NCI-H1417 treated with DMSO at 0.1 percent for 48 hours (cell line): ENCODE measurements at places on chromosomes 12 and 14.

- no peak for DNase-seq
These were observed 117.2 kb downstream of the TMX1 start for GRCh38 chr14:51357250-51357649.

GRCh38 chr12:51391283-51392123 is at the start of gene GALNT6:
Gene GALNT6, minus strand, starts transcription at chr12:51391406. Its CDS starts 11,625 bp downstream, at chr12:51379781.
- DNase-seq = no peak

- no peak for DNase-seq
These were observed 31.9 kb upstream of the ZFP36L1 start for GRCh38 chr14:68824517-68825347.

DNA sequence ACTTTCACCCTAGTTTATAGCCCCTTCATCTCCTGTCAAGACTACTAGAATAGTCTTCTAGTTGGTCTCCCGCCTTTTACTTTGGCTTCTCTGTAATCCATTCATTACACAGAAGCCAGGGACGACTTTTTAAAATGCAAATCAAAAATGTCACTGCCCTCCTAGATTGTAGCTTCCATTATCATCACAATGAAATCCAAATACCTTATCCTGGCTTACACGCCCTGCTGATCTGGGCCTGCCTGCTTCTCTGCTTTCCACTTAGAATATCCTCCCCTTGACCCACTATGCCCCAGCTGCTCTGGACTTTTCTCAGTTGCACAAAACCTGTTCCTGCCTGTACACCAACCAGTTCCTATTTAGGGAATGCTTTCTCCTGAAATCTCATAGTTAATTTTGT is 4.5 kb upstream of the EEA1 start:
- no peak for DNase-seq

- no peak for DNase-seq
These were observed 418.3 kb downstream of the MED13L start for GRCh38 chr12:115859231-115859630.

GRCh38 chr14:24042746-24043145 is 9.1 kb upstream of the CARMIL3 start:
- no peak for DNase-seq

DNA sequence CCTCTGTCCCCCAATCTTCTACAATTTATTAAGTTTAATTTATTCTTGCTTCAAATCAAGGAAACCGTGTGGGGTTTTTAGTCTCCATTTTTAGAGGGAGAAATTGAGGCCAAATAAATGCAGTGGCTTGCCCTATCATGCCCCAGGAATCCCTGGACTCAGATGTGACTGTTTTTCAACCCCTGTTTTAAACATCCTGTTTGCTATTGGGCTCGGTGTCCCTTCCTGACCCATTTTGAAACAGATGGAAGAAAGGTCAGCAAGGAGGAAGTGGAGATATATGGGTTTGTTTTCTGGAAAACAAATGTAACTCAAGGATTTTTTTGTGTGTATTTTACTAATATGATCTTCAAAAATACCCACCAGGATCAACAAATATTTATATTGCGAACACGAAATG is 84.7 kb downstream of the DACT1 start:
- DNase-seq = no peak

DNA sequence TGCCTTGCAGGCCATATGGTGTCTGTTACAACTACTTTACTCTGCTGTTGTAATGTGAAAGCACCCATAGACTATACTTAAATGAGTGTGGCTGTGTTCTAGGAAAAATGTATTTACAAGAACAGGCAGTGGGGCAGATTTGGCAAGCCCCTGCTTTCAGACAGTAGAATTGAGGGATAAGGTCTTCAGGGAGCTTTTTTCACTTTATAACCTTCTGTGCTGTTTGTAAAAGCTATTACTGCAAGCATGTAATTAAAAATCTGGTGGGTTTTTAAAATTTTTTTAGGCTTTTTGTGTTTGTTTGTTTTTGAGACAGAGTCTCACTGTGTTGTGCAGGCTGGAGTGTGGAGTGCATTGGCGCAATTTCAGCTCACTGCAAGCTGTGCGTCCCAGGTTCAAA is 73.9 kb downstream of the VEZT start:
- no peak for DNase-seq

DNA sequence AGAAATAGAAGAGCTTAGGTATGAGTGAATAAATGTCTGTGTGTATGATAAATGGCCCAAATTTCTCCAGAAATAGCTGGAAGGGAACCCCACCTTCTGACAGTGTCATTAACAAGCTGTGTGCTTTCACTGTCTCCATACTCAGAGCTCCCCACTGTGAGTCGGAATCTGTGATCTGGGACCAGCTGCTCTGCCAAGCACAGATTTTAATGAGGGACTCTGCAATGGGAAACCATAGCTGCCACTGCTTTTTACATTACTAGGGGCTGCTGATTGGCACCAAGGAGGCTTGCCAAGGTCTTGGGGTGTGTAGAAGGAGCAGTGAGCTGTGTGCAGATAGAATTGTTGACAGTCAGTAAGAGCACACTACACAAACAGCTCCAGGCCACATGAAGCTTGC is 244.2 kb upstream of the CCDC196 start:
- DNase-seq = no peak

DNA sequence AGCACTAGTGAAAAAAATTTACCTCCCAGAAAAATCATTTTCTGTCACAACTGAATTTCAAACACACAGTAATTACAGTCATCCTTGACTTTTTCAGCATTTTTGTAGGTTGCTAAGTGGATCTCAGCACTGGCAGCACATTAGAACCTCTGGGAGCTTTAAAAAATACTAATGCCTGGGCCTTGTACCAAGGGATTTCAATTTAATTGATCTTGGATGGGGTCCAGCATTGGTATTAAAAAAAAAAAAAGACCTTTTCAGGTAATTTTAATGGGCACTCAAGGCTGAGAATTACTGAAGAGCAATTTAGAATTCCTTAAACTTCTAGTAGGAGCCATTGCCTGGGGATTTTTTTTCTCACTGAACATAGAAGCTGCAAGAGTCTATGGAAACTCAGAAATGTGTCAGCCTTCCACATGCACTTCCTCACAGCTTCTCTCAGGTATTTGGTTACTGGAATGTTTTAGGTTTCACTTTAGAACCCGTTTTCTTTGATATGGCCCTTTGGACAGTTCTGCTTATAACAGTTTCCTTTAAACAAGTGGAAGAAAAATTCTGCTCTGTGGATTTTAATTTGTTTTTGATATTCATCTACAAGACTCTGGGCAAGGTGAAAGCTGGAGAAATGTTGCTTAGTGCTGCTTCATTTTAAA is 88.5 kb upstream of the DACT1 start:
- no peak for DNase-seq

DNA sequence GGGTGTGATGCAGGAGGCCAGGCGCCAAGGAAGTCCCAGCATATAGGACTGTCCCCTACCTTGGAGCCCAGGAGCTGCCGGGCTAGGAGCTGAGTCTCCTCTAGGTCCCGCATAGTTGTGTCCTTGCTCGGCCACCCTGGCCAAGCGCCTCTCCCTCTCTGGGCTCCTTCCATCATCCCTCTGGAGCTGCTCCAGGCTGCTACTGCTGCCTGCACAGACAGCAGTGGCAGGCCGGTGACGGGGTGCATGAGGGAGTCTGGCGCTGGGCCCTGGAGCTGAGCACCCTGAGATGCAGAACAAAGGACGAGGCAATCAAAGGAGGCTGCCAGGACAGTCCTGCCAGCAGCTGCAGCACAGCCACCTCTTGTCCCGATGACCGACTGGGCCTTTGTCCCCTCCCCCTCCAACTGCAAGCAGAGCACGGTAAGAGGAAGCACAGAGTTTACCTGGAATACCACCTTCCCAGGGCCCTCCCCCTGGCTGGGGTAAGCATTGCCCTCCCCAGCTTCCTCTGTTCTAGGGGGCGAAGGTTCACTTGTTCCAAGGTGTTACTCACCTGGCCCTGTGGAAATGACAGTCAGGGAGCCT is 10.4 kb downstream of the DTX1 start:
- DNase-seq = no peak

- no peak for DNase-seq
These were observed 50.8 kb upstream of the POC1B start for GRCh38 chr12:89576572-89577220.

DNA sequence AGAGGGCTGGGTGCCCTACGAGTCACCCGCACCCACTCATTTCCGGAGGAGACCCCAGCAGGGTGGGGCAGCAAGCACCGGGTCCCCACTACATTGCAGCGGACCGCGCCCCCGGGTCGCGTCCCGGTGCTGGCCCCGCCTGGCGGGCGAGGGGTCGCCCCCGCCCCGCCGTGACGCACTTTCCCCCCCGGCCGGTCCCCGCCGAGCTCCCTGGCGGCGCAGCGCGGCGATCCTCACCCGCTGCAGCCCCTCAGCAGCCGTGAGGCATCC is 106.1 kb downstream of the PRICKLE1 start:
- DNase-seq = no peak

GRCh38 chr14:102512793-102513300 is 3.3 kb upstream of the ANKRD9 start:
- DNase-seq = no peak

DNA sequence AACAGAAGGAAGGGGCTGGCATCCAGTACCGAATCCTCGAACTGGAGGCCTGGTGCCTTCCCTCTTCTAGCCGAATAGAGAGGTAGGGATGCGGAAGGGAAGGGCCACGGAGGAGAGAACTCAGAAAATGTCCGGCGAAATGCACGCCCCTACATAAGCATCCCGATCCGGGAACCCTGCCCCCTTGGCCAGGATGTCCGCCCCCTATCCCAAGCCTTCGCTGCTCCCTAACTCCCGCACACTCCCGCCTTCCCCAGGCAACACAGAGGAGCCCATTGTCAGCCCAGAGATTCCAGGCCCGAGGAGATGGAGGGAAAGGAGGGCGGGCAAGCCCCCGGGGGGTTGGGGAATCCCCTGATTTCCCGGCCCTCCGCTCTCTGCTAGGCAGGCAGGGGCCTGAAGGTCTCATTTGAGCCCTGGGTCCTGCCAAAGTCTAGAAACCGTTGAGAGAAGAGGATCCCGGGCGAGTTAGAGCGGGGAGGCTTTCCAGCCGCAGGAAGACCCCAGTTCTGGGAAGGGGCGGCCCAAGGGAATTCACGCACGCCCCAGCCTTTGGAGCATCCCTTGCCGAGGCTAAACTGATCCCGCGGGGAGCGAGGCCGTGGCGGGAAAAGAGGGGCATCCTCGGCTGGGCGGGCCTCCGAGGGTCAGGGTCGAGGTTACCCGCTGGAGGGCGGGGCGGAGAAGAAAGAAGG is 569 bp upstream of the ARHGEF40 start:
- DNase-seq = no peak

DNA sequence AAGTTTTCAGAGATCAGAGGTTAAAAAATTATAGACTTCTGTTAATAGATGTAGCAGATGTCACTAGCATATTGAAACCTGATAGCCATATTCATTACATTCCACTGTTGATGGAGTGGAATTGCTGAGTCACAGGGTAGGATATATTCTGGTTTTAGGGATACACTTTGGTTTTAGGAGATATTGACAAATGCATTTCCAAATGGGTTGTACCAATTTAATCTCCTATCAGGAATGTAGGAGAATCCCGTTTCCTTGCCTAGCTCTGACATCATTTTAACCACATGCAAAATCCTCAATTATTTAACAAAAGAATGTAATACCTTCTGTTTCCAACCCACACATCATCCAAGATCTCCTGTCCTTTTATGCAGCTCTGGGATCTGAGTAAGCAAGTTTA is 30.7 kb upstream of the ESR2 start:
- no peak for DNase-seq

DNA sequence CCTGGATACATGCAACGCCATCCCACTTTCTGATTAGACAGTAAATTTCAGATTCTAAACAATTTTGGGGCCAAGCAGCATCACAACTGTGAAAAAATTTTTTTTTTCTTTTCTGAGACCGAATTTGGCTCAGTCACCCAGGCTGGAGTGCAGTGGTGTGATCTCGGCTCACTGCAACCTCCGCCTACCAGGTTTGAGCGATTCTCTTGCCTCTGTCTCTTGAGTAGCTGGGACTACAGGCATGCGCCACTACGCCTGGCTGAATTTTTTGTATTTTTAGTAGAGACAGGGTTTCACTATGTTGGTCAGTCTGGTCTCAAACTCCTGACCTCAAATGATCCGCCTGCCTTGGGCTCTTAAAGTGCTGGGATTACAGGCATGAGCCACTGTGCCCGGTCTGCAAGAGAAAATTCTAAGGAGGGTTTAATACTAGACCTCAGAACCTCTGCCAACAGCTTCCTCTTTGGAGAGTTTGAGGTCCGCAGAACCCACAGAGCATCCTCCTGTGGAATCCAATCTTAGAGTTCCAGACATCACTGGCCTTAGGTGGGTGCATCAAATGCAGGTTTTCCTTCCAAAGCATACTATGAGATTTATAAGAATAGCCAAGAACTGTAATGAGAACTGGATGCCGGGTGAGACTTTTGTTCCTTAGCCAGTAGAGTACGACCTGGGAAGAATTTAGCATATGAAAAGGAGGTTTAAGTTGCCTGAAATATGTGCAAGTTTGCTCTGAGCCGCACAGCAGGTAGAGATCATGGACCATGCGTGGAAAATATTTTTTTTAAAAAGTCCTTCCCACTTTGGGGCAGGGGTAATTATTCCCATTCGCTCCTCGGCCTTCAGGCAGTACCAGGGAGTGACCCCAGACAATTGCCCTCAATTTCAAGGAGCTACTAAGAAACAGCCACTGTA is 7.8 kb upstream of the PHC1 start:
- no peak for DNase-seq

- DNase-seq = no peak
These were observed 180.9 kb downstream of the EXOC5 start for GRCh38 chr14:57087841-57088240.
